HFFc6 (cell line): ENCODE measurements at places on chromosomes 12 and 14. TPM values are rescaled to one million over a fixed set of nuclear protein-coding genes. Genes with fewer than 3 reads are reported as not detected.

- no peaks in the 10 kb centered on the region for H3K27me3 ChIP-seq
- H3K4me3 ChIP-seq = no peak overlapping the region
- DNase-seq = no peak
- H3K36me3 ChIP-seq = peaks cover 14% of the 10 kb centered on the region
Observed at GRCh38 chr12:50005175-50005574, 20.1 kb downstream of the RACGAP1 start.

- H3K4me3 ChIP-seq = no peak overlapping the region; the same call in 1 of the 2 replicates
- no peaks in the 10 kb centered on the region for H3K36me3 ChIP-seq
- DNase-seq = no peak
Observed at GRCh38 chr12:109863847-109864712, 16.3 kb downstream of the GLTP start.

DNA sequence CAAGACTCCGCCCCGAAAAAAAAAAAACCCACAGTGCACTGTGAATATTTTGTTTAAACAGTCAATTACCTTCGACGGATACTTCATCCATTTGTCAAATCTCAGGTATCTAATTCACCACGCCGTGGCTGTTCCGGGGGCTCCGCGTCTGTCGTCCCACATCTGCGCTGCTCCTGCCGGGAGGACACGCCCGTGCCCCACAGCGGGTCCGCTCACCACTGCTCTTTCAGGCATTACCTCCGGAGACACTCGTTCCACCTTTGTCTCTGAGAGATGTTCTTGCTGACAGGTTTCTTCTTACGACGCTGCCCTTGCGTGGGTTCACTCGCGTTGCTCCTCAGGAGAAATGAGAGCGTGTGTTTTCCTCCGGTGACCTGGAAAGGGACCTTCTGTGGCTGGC is 46.9 kb upstream of the FBRSL1 start:
- no peak overlapping the region for H3K27ac ChIP-seq
- DNase-seq = no peak
- no peak overlapping the region for H3K4me3 ChIP-seq
- peaks cover 44% of the 10 kb centered on the region for H3K27me3 ChIP-seq

GRCh38 chr12:104172570-104172947 is 34.5 kb upstream of the NFYB start:
- no peaks in the 10 kb centered on the region for H3K36me3 ChIP-seq
- no peak overlapping the region for H3K27ac ChIP-seq
- H3K27me3 ChIP-seq = peaks cover 1% of the 10 kb centered on the region; the same call in 1 of the 2 replicates
- H3K4me3 ChIP-seq = no peak overlapping the region
- peaks cover 13% of the 10 kb centered on the region for H3K4me1 ChIP-seq
- DNase-seq = no peak

GRCh38 chr12:45128637-45129036 is 77.7 kb upstream of the DBX2 start:
- no peaks in the 10 kb centered on the region for H3K4me1 ChIP-seq
- H3K27ac ChIP-seq = no peak overlapping the region
- H3K36me3 ChIP-seq = no peaks in the 10 kb centered on the region
- H3K4me3 ChIP-seq = no peak overlapping the region
- no peak for DNase-seq

DNA sequence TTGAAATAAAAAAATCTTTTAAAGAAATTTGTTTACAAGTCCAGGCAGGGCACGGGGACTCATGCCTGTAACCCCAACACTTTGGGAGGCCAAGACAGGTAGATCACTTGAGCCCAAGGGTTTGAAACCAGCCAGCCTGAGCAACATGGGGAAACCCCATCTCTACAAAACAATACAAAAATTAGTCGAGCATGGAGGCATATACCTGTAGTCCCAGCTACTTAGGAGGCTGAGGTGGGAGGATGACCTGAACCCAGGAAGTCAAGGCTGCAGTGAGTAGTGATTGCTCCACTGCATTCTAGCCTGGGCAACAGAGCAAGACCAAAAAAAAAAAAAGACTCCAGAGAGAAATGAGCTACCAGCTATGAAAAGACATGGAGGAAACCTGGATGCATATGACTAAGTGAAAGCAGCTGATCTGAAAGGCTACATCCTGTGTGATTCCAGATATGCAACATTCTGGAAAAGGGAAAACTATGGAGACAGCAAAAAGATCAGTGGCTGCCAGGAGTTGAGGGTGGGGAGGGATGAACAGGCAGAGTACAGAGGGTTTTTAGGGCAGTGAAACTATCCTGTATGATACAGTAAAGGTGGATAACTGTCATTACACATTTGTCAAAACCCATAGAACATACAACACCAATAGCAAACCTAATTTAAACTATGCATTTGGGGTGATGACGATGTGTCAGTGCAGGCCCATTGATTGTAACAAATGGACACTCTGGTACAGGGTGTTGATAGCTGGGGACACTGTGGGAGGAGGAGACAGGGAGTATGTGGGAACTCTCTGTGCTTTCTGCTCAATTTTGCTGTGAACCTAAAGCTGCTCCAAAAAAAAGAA is 59.9 kb downstream of the PRKAB1 start:
- H3K4me3 ChIP-seq = no peak overlapping the region
- DNase-seq = no peak
- no peak overlapping the region; the same call in 1 of the 2 replicates for H3K27ac ChIP-seq
- peaks cover 18% of the 10 kb centered on the region for H3K36me3 ChIP-seq
- no peaks in the 10 kb centered on the region for H3K4me1 ChIP-seq

DNA sequence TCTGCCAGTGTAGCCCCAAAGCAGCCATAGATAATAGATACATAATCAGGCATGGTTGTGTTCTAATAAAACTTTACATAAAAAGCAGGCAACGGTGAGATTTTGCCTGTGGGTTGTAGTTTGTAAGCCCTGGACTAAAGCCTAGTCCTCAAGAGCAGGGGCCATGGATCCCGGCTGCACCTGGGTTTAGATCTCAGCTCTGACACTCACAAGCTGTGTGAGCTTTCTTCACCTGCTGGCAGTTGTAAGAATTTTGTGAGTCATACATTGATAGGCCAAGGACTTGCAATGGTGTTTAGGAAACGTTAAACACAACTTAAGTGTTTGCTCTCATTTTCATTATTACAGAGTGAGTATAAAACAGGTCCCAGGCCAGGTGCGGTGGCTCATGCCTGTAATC is 395.8 kb upstream of the TBX3 start:
- no peak overlapping the region for H3K4me3 ChIP-seq
- DNase-seq = no peak
- H3K27me3 ChIP-seq = peaks cover 5% of the 10 kb centered on the region; the same call in 1 of the 2 replicates
- no peak overlapping the region for H3K27ac ChIP-seq

- no peaks in the 10 kb centered on the region for H3K36me3 ChIP-seq
- H3K27me3 ChIP-seq = peaks cover 6% of the 10 kb centered on the region
- no peak overlapping the region for H3K27ac ChIP-seq
- peaks cover 12% of the 10 kb centered on the region for H3K4me1 ChIP-seq
- H3K4me3 ChIP-seq = no peak overlapping the region
- DNase-seq = no peak
Observed at GRCh38 chr12:24719293-24719721, 229.6 kb downstream of the BCAT1 start.

GRCh38 chr14:101065696-101066694 is 162.5 kb upstream of the RTL1 start:
- DNase-seq = no peak
- H3K4me1 ChIP-seq = peaks cover 22% of the 10 kb centered on the region
- peaks cover 42% of the 10 kb centered on the region for H3K27me3 ChIP-seq
- H3K4me3 ChIP-seq = no peak overlapping the region; the same call in 1 of the 2 replicates
- peaks cover 41% of the 10 kb centered on the region for H3K36me3 ChIP-seq
- H3K27ac ChIP-seq = no peak overlapping the region

- no peaks in the 10 kb centered on the region for H3K36me3 ChIP-seq
- DNase-seq = no peak
- no peaks in the 10 kb centered on the region for H3K27me3 ChIP-seq
- no peaks in the 10 kb centered on the region for H3K4me1 ChIP-seq
- H3K27ac ChIP-seq = no peak overlapping the region
Observed at GRCh38 chr14:42370056-42370455, 763.4 kb downstream of the LRFN5 start.

DNA sequence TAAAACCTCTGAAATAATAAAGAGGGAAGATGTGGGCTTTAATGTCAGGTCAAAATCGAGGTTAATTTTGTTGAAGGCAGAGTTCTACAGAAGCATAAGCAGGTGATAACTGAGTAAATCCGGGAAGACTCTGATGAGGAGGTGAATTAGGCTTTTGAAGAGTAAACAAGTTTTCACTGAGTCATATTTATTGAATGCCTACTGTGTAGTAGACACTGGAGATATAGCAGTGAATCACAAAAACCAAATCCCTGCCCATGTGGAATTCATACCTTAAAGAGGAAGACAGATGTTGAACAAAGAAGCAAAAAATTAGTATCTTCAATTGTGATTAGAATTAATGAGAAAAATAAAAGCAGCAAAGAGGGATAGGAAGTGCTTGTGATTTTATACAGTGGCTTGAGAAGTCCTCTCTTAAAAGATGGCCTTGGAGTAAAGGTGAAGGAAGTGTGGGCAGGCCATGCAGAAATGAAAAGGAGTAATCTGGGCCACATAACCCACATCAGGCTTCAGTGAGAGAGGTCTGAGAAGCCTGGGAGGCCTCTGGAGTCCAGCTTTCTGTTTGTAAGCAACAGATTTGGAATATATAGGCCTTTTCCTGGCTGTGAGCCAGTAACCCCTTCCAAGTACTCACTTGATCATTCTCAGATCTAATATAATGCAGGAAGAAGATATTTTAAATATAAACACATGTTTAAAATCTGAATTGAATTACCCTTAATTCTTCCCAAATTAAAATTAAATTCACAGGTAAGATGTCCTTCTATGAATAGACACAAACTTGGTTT is 46.7 kb downstream of the BHLHE41 start:
- H3K27me3 ChIP-seq = peaks cover 2% of the 10 kb centered on the region; the same call in 1 of the 2 replicates
- H3K36me3 ChIP-seq = peaks cover 38% of the 10 kb centered on the region
- H3K4me3 ChIP-seq = no peak overlapping the region
- peaks cover 16% of the 10 kb centered on the region for H3K4me1 ChIP-seq
- H3K27ac ChIP-seq = no peak overlapping the region

Gene ZFYVE21
- total RNA-seq = 42.9 to 47.7 TPM (median 46.4 TPM) in 3 replicates

Gene NFKBIA
- 31.5 and 48.8 TPM in 2 replicates for total RNA-seq

Gene TPH2
- total RNA-seq = not detected in 2 replicates

Gene ASIC1
- 1.7 to 2.0 TPM (median 1.8 TPM) in 3 replicates for total RNA-seq

Gene GPRC5D
- total RNA-seq = not detected in 3 replicates

Gene NPFF
- not detected in 3 replicates for total RNA-seq

Gene POTEM
- not detected in 3 replicates for total RNA-seq

Gene HPD
- 0.20 TPM in 1 of 3 replicates, not detected in the others for total RNA-seq

Gene RDH12
- total RNA-seq = not detected in 3 replicates

Gene APOF
- not detected in 3 replicates for total RNA-seq

Gene CPM
- 2.4 and 5.7 TPM in 2 replicates for total RNA-seq

Gene SAMD4A
- 37.0 to 50.3 TPM (median 43.5 TPM) in 3 replicates for total RNA-seq

Gene PACS2
- total RNA-seq = 33.5 to 36.0 TPM (median 34.3 TPM) in 3 replicates
